Retina (tissue), 1 donor: ENCODE measurements at places on chromosomes 5 and 9.

DNA sequence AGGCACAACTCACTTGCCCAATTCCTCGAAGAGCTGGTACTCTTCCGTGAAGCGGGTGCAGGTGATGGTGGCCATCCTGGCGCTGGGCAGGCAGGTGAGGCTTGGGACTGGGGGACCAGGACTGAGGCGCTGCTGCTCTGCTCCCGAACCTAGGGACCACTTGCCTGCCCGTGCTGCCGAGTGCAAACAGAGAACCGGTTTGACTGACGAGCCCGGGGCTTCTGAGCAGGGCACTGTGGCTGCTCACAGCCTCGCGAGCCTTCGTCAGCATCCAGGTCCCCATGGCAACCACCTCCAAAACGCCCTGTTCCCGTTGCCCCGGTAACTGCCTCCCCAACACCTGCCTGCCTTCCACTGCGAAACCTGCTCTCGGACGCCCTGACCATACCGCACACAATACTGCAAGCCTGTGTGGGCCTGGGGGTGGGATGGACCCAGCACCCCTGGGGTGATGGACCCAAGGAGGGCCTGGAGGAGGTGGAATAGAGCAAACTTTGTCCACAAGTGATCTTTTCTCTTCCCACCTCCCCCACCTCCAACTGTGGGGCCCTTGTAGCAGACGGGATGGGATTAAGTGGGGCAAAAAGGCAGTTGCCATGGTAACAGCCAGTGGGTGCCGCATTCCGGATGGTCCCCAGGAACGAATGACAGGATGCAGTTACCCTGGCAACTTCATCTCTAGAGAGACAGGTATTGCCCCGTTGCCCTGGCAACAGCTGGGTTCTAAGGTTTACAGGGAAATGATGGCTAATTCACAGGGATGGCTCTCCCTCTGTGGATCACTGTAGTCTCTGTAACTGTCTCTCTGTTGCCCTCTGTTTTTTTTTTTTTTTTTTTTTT, at the start of gene CAMK2A:
Gene CAMK2A (minus strand): TSS at position 223 of the 840 bp plus-strand sequence. CDS start 148 bp downstream, at position 75.
- peak; percentile 78 for DNase-seq

GRCh38 chr5:164934039-164934438, 1428.6 kb downstream of the MAT2B start:
- DNase-seq: no peak

- no peak for DNase-seq
Observed at GRCh38 chr5:139050432-139050831, 147.7 kb downstream of the SIL1 start.

DNA sequence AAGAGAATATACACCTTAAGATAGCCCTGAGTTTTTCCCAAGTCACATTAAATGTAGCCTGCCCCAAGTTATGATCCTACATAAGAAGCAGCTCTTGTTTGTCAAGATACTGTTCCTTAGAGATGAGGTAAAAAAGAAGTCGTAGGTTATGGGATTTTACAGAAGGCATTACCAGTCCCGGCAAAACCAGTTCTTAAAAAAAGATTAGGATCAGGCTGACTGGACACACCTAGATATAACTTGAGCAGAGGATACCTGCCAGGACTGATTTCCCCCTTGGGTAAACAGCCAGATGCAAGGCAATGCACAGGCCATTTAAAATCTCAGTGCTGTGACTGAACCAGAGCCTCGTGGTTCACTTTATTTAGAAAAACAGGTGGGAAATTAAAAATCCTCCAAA, 14.1 kb upstream of the SEMA5A start:
- no peak for DNase-seq

DNA sequence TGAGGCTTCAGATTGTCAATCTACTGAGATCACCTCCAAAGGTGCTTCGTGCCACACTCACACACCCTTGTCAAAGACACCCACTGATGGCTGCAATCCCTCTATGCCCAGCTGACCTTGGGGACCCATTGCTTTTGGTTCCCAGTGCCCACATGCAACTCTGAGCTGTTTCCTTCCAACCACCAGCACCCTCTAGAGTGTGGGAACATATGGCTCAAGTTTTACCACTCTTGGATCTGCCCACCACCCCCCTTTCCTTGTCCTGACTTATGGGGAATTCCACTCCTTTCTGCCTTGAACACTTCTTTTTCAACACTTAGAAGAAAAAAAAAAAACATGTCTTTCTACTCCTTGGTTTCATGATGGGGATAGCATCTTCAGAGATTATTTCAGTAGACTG, 360.2 kb downstream of the ENC1 start:
- DNase-seq: no peak

DNA sequence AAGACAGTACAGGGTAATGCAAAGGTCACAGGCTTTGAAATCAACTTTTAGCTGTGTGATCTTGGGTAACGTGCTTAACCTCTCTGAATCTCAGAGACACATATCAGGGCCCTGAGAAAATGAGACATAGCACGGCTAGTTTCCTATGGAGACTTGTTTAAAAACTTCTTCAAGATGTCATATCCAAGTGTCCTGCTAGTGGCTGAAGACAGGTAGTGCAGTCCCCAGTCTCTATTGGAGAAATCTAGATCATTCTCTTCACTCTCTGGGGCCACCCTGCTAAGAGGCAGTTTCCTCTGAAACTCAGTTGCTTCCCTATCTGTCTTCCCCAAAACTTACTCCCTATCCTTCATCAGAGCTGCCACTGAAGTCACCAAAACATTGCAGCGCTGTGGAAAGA, 30.3 kb upstream of the GRXCR2 start:
- DNase-seq: no peak

- peak; percentile 54 for DNase-seq
Observed at GRCh38 chr5:7856855-7857254, 5.9 kb upstream of the CFAP90 start.

GRCh38 chr9:101836021-101836420, 97.6 kb upstream of the GRIN3A start:
- DNase-seq: no peak

GRCh38 chr5:170070556-170071412, 34.9 kb upstream of the FOXI1 start:
- DNase-seq: peak; percentile 77

DNA sequence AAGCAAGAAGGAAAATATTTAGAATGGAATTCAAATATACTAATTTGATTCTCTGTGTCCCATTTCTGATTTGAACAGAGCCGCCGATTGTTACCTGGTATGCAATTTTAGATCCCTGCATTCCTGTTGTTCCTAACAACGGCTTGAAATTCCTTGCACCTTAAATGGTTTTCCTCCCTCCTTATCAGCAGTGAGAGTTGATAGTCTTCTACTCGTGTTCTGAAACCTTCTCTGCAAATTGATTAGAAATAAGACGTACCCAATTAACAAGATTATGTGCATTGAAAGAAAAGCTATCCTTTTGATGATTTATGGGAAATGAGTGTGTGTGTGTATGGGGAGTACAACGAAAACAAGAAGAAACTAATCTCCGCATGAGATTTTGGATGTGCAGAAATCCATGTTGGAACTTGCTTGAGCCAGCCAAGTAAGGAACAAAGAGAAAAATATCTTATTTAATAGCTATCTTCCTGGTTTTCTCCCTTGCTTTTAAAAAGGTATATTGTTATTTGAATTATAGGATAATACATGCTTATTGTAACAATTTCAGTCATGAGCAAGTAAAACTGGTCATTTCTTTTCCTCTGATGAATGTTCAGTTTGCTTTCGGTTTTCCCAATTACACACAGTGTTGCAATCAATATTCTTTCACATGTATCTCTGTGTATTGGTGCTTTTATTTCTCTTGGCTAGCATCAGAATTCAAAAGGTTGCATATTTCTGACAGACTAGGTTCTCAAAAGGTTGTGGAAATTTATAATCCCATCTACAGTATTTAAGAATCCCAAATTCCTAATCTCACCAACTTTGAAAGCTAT, 211.1 kb upstream of the ACTBL2 start:
- DNase-seq: no peak

DNA sequence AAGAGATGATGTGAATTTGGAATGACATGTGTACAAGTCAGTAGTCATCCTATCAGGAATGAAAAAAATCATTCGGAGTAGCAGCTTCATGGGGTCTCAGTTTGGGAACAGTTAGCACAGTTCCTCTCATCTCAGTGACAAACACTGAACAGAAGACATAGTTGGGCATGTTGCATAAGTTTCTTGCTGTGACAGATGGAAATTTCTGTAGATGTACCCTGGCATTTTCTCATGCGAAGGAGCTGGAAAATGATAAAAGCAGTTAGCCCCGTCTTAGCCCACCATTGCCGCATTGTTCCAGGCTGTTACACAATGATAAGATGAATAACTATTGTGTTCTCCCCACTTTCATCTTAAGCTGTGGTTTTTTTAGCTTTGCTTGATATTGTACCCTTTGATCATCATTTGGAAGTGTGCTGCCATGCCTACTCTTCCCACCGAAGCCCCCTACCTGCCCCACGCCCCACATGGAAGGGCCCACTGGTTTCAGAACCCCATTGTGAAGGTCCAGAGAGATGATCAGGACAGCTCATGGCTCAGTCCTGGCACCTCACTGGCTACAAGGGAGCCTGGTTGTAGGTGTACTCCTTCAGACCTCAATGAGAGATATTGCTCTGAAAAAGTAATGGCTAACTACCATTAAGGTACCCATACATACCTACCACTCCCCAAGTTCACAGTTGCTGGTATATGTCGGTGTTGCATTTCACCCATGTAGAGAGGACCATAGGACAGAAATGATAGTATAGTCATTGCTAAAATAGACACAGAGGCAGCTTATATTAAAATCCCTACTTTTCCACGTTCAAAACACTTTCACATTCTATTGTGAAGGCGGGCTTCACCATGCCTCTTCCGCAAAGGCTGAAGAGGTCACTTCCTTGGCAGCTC, 38.8 kb downstream of the SFXN1 start:
- no peak for DNase-seq

- DNase-seq: no peak
Observed at GRCh38 chr9:118674942-118675341, 694.3 kb downstream of the BRINP1 start.

DNA sequence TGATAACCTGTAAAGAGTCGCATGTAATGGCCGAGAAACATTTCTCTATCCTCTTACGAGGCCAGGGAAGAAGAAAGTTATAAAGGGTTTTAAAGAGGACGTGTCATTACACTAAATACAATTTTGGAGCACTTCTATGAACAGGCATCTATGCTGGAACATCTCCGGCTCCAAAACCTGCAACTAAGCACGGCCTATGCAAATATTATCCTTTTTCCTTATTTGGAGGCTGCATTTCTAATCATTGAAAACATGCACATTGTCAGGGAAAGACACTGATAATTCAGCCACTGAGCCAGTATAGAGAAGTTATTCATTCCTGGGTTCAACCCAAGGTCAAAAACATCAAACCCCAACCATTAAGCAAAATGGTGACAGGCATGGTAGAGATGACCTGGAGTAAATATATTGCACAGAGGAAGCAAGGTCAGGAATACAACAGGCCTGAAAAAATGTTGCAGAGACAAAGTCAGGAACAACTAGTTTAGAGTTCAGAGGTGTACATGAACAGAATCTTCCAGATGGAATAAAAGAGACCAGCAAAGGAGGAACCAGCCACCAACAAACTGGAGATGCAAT, 674.1 kb downstream of the NR2F1-AS1 start:
- no peak for DNase-seq

DNA sequence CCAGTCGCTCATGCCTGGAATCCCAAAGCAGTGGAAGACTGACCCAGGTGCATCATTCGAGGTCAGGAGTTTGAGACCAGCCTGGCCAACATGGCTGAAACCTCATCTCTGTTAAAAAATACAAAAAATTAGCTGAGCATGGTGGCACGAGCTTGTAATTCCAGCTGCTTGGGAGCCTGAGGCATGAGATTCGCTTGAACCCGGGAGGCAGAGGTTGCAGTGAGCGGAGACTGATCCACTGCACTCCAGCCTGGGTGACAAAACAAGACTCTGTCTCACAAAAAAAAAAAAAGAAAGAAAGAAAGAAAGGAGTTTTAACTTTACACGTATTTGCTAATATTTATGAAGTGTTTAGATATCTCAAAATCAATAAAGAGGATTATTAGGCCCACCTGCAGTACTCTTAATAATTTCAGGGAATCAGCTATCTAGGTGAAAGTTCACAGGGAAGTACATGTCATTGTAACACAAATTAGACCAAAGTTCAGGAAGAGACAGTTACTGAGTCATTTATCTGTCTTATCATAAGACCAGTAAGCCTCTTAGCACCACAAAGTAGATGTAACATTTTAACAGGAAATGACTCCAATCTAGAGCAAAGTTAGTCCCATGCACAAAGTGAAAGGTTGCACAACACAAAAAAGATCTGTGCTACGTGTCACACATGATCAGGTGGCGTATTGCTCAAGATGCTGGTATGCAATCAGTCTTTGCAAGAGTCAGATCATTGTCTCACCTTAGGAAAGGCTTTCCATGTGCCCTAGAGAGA, 34.1 kb upstream of the PLIN2 start:
- DNase-seq: no peak

GRCh38 chr5:80082281-80082680, 47.1 kb downstream of the THBS4 start:
- no peak for DNase-seq

- DNase-seq: no peak
Observed at GRCh38 chr5:56170557-56170956, 62.6 kb downstream of the ANKRD55 start.

- no peak for DNase-seq
Observed at GRCh38 chr5:59773294-59773693, 120.2 kb downstream of the PDE4D start.

GRCh38 chr9:114180696-114181606, 25.6 kb downstream of the COL27A1 start:
- no peak for DNase-seq

DNA sequence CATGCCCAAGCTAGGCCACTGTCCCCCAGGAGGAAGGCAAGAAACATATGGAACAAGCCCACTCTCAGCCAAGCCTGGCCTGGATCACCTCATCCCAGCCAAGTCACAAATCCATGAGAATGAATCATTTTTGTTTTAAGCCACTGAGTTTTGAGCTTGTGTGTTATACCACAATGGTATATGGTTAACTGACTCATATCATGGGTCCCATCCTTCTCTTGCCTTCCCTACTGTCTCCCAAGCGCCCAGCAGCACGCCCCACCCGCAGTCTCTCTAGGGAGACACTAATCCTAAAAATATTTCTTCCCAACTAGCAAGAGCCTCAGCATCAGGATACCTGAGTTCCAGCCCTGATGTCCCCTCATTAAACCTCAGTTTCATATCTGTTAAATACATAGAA, 248.1 kb downstream of the CDK5RAP2 start:
- no peak for DNase-seq

DNA sequence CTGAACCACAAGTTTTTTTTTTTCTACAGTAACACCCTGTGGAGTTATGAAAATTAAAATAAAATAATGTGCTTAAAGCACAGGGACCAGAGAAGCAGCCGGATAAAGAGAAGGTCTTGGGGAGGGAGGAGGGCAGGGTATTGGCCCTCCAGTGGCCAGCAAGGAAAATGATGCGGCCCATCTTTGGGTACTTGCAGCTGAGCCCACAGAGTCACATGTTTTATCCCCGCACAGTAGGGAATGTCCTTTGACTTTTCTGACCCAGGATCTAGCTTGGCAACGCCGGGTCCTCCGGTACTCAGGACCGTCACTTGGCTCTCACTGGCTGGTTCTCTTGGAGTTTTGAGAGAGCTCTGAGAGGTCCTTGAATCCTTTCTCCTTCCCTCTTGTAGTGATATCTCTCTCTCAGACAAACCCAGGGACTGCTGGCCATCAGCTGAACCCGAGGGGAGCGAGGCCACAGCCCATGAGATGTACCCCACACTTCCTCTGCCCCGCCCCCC, 35.3 kb upstream of the HSPA9 start:
- DNase-seq: no peak
